ENCODE measurements at places on chromosomes 12 and 14.
A peak's percentile ranks its signal among the peaks of the same experiment; 100 is the strongest.

DNA sequence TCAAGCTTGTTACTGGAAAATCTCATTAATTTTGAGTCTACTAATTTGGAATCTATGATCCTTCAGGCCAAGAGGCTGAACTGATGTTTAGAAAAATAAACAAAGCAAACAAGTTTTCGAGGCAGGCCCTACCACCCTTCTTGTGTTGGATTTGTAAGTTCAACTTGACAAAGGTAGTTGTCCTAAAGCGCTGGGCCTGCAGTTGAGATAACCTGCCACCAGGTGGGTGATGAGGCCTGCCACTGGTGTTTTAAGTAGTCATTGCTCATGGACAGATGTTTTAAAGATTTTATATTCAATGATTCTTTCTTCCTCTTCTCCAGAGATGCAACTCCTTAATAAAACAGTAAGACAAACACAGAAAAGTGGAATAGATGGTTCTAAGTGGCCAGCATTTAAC, 19.4 kb downstream of the ACVRL1 start:
- peak; percentile 62 for DNase-seq

GRCh38 chr12:76757694-76758093, 6.2 kb upstream of the ZDHHC17 start:
- no peak for DNase-seq

GRCh38 chr14:92556255-92556741, 42.7 kb downstream of the RIN3 start:
- DNase-seq = no peak

- no peak for DNase-seq
These were observed 459.5 kb upstream of the PDE3A start for GRCh38 chr12:19908830-19909229.

GRCh38 chr12:12800406-12801180, 12.6 kb upstream of the DDX47 start:
- DNase-seq = no peak

DNA sequence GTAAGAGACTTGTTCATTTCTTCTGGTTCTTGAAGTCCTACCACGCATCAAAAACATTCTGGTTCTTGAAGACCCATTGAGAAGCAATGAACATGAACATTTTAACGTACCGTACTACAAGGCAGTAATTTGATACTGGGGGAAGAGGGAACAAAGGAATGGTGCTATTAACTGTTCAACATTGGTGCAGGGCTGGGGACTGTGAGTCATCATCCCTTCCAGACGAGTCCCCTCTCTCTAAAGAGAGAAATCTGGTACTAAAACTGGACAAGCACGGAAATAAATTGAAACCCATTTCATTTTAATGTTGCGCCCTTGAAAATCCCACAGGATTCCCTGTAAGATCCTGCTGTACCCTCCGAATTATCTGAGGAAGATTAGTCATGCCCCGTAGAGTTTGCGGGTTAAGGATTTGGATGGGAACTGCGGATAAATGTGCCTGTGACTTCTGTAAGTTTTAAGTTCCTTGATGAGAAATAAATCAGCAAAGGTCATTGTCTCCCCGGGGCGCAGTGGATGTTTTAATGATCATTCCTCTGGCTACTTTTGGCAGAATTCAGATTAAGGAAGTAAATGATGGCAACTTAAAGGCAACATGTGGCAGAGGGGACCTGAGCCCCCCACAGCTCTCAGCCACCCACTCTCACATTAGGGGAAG, 78.6 kb downstream of the KCNK13 start:
- no peak for DNase-seq

- no peak for DNase-seq
These were observed 47.3 kb downstream of the PTPN11 start for GRCh38 chr12:112466011-112466422.

- no peak for DNase-seq
These were observed 65.9 kb downstream of the KCNA1 start for GRCh38 chr12:4975574-4975973.

- DNase-seq = no peak
These were observed 166.0 kb downstream of the KLHL28 start for GRCh38 chr14:44795725-44796124.

- peak; percentile 71 for DNase-seq
These were observed 36.3 kb downstream of the LIMA1 start for GRCh38 chr12:50246873-50247612.

GRCh38 chr14:78848234-78848820, 678.2 kb downstream of the NRXN3 start:
- peak; percentile 17 for DNase-seq

DNA sequence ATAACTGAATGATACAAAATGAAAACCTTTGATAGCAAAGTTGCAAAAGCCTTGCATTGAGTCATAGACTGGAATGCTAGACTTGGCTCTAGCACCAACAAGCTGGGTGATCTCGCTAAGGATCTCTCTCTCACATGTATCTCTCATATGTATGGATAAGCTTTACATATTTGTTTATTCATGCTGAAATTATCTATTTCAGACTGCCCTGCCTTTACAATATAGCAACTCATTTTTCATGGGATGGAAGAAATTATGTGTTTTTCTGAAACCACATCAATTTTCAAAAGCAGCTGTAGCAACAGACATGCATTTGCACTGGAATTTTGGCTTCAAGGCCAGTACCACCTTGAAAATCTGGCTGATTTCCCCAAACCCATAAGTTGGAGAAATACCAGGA, 11.4 kb downstream of the RERG start:
- DNase-seq = no peak

Measured in activated CD4-positive, alpha-beta T cell treated with anti-CD3 and anti-CD28 coated beads, Interleukin-2, amount 50 U/mL, for 48 hours (primary cell).